ENCODE measurements at places on chromosomes 16 and 17. TPM values are rescaled to one million over a fixed set of nuclear protein-coding genes. Genes with fewer than 3 reads are reported as not detected.

DNA sequence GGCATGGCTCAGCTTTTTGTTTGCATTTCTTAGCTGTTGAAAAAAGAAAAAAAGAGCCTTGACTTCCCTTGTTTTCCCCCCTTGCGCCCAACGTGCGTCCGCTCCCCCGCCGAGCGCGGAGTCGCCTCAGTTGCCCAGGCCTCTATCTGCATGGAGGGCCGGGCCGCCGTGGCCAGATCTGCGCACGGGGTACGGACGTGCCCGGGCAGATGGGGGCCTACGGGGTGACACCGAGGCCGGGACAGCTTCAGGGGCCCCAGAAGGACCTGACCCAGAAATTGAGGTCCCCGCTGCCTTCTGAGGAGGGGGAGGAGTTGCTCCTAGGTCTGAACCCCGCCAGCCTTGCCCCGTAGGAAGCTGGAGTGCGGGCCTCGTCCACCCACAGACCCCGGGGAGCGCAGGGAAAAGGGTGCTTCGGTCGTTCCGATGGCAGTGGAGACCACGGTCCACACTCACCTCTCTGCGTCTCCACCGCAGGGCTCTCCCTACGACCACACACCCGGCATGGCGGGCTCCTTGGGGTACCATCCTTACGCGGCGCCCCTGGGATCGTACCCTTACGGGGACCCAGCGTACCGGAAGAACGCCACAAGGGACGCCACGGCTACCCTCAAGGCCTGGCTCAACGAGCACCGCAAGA is 1.5 kb downstream of the IRX5 start:
- peak overlapping the region; percentile 87 for H3K4me3 ChIP-seq
- peaks cover 4% of the 10 kb centered on the region for H3K4me1 ChIP-seq
- H3K27ac ChIP-seq, result peak overlapping the region; percentile 96
- no peaks in the 10 kb centered on the region for H3K27me3 ChIP-seq
- H3K36me3 ChIP-seq, result peaks cover 3% of the 10 kb centered on the region

GRCh38 chr17:1959871-1960544 is 65.1 kb downstream of the RTN4RL1 start:
- no peaks in the 10 kb centered on the region for H3K27me3 ChIP-seq
- no peaks in the 10 kb centered on the region for H3K36me3 ChIP-seq
- no peak for DNase-seq
- H3K4me3 ChIP-seq, result no peak overlapping the region

- no peaks in the 10 kb centered on the region for H3K27me3 ChIP-seq
- DNase-seq, result no peak
- no peak overlapping the region for H3K4me3 ChIP-seq
- H3K4me1 ChIP-seq, result no peaks in the 10 kb centered on the region
- H3K36me3 ChIP-seq, result no peaks in the 10 kb centered on the region
- no peak overlapping the region for H3K27ac ChIP-seq
Observed at GRCh38 chr16:55222486-55222885, 101.5 kb upstream of the IRX6 start.

- peaks cover 9% of the 10 kb centered on the region for H3K4me1 ChIP-seq
- no peaks in the 10 kb centered on the region for H3K36me3 ChIP-seq
- H3K4me3 ChIP-seq, result peak overlapping the region; percentile 87
- H3K27ac ChIP-seq, result no peak overlapping the region
Observed at GRCh38 chr16:84143784-84144199, 1.2 kb downstream of the HSDL1 start.

Gene MYH8
- not detected for total RNA-seq

DNA sequence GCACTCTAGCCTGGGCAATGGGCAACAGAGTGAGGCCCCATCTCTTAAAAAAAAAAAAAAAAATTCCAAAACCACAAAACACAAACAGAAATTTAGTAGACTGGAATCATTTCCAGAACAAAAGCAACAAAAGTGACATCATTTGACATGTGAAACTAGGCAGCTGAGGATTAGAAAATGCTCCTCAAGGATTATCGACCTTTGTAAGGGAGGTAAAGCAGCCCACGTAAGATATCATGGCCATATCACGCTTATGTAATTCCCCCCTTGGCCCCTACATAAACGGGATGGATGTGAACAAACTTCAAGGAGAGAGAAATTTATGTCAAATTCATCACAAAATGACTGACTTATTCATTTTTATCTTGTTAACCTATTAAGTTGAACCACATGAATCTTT is 83.3 kb downstream of the WDR59 start:
- no peaks in the 10 kb centered on the region for H3K27me3 ChIP-seq
- peaks cover 4% of the 10 kb centered on the region for H3K36me3 ChIP-seq
- H3K4me1 ChIP-seq, result peaks cover 5% of the 10 kb centered on the region
- H3K27ac ChIP-seq, result no peak overlapping the region
- no peak for DNase-seq
- no peak overlapping the region for H3K4me3 ChIP-seq

Gene DBNDD1
- 3.1 TPM for total RNA-seq

- H3K4me1 ChIP-seq, result peaks cover 5% of the 10 kb centered on the region
- H3K36me3 ChIP-seq, result no peaks in the 10 kb centered on the region
- no peaks in the 10 kb centered on the region for H3K27me3 ChIP-seq
- peak; percentile 41 for DNase-seq
- no peak overlapping the region for H3K27ac ChIP-seq
- H3K4me3 ChIP-seq, result no peak overlapping the region
Observed at GRCh38 chr17:47948706-47949196, 7.4 kb downstream of the PNPO start.

Gene TBC1D3G
- total RNA-seq, result not detected

Gene QRICH2
- total RNA-seq, result 4.0 TPM

Gene GOSR1
- total RNA-seq, result 16.9 TPM

- no peak overlapping the region for H3K27ac ChIP-seq
- no peak overlapping the region for H3K4me3 ChIP-seq
- no peaks in the 10 kb centered on the region for H3K4me1 ChIP-seq
- H3K36me3 ChIP-seq, result no peaks in the 10 kb centered on the region
- no peak for DNase-seq
Observed at GRCh38 chr16:77409311-77409710, 25.5 kb downstream of the ADAMTS18 start.

Gene CCL11
- total RNA-seq, result not detected

Gene DNAI2
- not detected for total RNA-seq
